ENCODE measurements at places on chromosomes 6 and 20. TPM values are rescaled to one million over a fixed set of nuclear protein-coding genes. Genes with fewer than 3 reads are reported as not detected.

SYTL3 gene
- 0.70 TPM for total RNA-seq

PRICKLE4 gene
- total RNA-seq = 1.4 TPM

TAAR5 gene
- not detected for total RNA-seq

ADGB gene
- not detected for total RNA-seq

SLC22A23 gene
- 12.7 TPM for total RNA-seq
